Uterus (tissue), 4 donors: ENCODE measurements at places on chromosomes 3 and 15. TPM values are rescaled to one million over a fixed set of nuclear protein-coding genes. Genes with fewer than 3 reads are reported as not detected.

The DAZL gene
- not detected for total RNA-seq

The SPESP1 gene
- total RNA-seq: 1.4 TPM

The KPNA1 gene
- total RNA-seq: 42.0 TPM

DNA sequence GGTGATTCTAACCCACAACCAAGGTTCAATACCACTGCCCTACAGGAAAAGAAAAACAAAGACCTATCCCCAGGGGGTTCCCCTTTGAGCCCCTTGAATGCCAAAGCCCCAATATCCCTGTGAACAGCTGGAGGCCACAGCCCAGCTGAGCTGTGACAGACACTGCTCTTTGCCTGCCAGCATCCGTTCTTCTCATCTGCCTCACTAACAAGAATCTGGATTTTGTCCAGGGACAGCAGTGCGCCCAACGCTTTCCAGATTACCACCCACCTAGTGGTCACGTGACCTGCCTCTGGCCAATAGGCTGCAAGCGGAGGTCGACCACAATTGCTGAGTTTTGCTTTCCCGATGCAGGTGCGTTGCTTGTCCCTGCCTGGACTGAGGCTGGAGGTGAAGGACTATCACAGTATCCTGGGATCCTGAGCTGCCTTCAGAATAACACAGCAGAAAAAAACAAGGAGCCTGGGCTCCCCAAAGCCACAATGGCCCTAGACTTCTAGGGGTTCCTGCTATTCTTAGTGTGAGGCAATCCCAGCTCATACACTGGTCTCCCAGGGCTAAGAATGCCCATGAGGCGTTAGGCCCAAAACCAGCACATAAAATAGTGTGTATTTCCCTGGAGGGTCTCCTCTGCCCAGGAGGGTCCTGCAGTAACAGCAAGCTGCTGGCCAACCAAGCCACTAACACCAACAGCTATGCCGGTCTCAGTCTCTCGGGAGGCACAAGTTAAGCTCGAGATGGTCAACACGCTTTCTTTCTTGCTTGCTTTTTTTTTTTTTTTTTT, 13.8 kb downstream of the BDH1 start:
- H3K27me3 ChIP-seq: no peaks in the 10 kb centered on the region
- no peak overlapping the region for H3K4me3 ChIP-seq
- H3K27ac ChIP-seq: no peak overlapping the region
- H3K36me3 ChIP-seq: no peaks in the 10 kb centered on the region
- H3K4me1 ChIP-seq: no peaks in the 10 kb centered on the region

GRCh38 chr15:56946150-56946549, 27.7 kb downstream of the TCF12 start:
- H3K4me3 ChIP-seq: no peak overlapping the region
- no peaks in the 10 kb centered on the region for H3K4me1 ChIP-seq
- no peak for DNase-seq
